Esophagus mucosa (tissue), 1 donor: ENCODE measurements at places on chromosomes 7 and 10. TPM values are rescaled to one million over a fixed set of nuclear protein-coding genes. Genes with fewer than 3 reads are reported as not detected.

DNA sequence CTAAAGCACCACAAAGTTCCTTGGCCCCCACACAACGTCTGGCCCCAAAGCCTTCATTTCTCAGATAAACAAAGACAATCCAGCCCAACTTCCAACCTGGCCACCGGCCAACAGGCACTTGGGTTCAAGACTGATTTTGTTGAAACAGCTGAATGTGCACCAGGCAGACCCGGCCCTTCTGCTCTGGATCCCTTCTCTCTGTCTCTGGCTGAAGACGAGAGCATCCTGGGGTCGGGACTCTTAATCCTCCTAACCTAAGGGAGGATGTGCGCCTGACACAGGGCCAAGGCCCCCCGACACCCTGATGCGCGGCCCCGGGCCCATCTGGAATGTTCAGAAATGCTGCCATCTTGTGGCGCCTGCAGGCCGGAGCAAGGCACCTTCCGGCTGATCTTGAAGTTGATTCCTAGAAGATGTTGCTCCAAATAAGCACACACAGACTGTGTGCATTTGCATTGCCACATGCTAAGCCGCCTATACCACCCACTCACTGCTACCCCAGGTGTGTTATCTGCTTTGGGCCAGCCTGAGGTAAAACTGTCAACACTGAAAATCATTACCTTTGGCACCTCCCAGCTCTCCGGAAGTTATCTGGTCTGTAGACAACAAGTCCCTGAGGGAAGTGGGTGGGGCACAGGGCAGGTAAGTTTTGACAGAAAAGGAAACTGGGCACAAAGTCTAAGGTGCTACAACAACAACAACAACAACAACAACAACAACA lies 98.4 kb upstream of the HABP2 start:
- peak; percentile 28 for ATAC-seq

- no peak for ATAC-seq
These were observed 10.4 kb downstream of the WDR91 start for GRCh38 chr7:135200821-135201331.

- no peak for ATAC-seq
These were observed 17.5 kb downstream of the ZCCHC24 start for GRCh38 chr10:79427965-79428364.

- ATAC-seq, result no peak
These were observed 182.5 kb downstream of the LRMDA start for GRCh38 chr10:75613685-75614504.

DNA sequence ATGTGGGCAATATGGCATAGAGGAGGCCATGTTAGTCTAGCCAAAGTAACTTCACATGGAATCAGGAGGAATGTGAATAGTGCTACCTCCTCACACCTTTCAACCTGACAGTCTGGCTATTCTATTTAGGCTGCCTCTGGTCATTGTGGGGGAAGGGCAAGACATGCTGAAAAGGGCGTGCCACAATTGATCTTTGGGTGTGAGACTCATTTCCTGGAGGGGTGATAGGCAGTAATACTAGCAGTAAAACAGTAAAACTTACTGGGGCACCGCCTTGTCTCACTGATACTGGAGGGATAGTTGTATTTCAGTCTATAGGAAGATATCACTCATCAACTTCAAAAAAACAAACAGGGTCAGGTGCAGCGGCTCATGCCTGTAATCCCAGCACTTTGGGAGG lies 88.7 kb downstream of the TMEM168 start:
- no peak for ATAC-seq

GRCh38 chr7:17546189-17546588 lies 247.7 kb downstream of the AHR start:
- no peak for ATAC-seq

DNA sequence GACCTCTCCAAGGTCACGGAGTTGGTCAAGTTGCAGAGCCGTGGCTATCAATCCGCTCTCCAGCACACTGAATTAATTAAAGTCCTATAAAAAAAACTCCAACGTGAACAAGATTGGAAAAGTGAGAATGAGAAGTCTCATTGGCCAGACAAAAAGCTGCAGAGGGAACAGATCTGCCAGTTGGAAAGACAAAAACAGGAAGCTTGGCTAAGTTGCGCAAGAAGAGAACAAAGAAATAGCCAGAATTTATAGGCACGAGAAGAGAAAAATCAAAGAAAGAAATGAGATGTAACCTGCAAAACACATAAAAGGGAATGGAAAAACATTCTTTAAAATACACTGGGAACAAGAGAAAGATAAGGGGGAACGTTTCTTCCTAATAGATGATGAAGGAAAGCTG lies 45.7 kb upstream of the CRTAC1 start:
- no peak for ATAC-seq

- ATAC-seq, result peak; percentile 71
These were observed 842 bp upstream of the SKIDA1 start for GRCh38 chr10:21526188-21526859.

- ATAC-seq, result no peak
These were observed 272.4 kb upstream of the LRGUK start for GRCh38 chr7:133854739-133855138.

DNA sequence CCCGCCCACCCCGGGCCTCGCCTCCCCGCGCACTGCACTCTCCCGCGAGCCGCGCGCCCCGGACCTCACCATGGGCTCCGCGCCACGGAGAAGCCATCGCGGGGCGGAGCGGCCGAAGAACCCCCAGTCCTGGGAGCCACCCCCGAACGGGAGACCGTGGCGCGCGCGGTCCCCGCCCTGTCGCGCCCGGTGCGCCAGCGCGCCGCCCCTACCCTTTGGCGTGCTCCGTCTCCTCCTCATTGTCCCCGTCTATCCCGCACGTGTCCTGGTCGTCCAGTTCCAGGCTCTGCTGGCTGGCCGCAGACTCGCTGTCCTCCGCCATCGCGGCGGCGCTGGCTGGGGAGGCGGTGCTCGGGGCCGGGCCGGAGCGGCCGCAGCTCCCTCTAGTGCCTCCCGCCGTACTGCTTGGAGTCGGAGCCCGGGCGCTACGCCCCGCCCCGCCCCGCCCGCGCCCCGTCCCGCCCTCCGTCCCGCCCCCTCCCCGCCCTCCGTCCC lies at the start of gene NMT2:
NMT2 (minus strand) TSS at position 403 of the 495 bp plus-strand sequence; CDS start at position 322, 81 bp downstream.
- ATAC-seq, result peak; percentile 89

GRCh38 chr7:844043-844442 lies 11.8 kb downstream of the SUN1 start:
- ATAC-seq, result no peak

GRCh38 chr7:157682946-157683746 lies 346.3 kb downstream of the DNAJB6 start:
- no peak for ATAC-seq

PRLHR gene
- total RNA-seq, result not detected

KCP gene
- total RNA-seq, result 1.8 TPM

MUC3A gene
- total RNA-seq, result 0.16 TPM

ANKRD61 gene
- not detected for total RNA-seq

PLCE1 gene
- total RNA-seq, result 0.56 TPM

MAT1A gene
- total RNA-seq, result 0.48 TPM

NOC3L gene
- 11.8 TPM for total RNA-seq

ASAH2B gene
- total RNA-seq, result 2.7 TPM

FZD8 gene
- 0.56 TPM for total RNA-seq
